Right renal pelvis (tissue), 4 donors: ENCODE measurements at places on chromosomes 6 and 20.

DNA sequence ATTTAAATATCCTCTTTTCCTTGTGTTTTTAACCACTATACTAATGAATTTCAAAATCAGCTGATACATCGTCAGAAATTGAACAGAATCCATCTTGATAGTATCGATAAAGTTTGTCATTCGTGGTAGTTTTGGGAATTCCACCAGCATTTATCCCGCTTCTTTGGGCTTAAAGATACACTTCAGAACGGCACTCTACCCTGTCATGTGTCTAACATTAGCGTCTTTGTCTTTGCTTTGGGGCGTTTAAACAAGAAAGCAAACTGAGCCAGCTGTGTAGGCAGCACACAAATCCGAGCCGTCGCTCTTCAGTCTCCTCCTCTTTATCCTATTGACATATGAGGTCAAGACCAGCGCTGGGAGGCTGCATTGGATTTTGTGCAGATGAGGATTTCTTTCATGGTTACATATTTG, 27.5 kb upstream of the NHSL1 start:
- DNase-seq, result no peak

GRCh38 chr6:146634022-146634421, 35.2 kb downstream of the ADGB start:
- no peak for DNase-seq

DNA sequence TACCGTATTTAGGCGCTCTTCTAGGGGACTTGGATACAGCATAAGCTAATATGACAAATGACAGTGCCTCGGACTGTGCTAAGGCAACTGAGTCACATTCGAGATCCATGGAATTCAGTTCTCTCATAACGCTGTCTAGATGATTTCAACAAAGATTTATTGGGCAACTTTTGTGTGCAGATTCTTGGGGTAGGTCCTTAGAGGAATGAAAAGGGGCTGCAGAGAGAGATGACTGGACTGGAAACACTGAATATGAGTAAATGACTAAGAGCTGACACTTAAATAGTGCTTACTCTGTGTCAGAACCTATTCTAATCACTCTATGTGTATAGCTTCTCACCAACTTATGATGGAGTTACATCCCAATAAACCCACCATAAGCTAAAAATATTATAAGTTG, 36.4 kb upstream of the MARCKS start:
- DNase-seq, result no peak

DNA sequence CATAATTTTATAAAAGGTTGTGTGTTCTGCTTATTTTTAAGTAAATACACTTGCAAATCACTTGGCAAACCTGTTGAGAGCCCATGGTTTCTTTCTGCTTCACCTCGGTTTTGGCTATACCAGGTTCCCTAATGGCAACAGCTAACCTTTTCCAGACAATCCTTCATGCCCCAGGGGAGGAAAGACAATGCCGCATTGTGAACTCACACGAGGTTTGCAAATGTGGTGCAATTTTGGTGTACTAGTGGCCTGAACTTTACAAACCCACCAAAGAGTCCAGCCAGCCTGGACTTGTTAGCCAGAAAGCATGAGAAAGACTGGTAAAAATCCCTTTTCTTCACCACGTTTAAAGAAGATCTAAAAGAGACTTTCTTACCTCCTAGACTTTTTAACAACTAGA, 84.8 kb upstream of the SOX4 start:
- DNase-seq, result no peak

DNA sequence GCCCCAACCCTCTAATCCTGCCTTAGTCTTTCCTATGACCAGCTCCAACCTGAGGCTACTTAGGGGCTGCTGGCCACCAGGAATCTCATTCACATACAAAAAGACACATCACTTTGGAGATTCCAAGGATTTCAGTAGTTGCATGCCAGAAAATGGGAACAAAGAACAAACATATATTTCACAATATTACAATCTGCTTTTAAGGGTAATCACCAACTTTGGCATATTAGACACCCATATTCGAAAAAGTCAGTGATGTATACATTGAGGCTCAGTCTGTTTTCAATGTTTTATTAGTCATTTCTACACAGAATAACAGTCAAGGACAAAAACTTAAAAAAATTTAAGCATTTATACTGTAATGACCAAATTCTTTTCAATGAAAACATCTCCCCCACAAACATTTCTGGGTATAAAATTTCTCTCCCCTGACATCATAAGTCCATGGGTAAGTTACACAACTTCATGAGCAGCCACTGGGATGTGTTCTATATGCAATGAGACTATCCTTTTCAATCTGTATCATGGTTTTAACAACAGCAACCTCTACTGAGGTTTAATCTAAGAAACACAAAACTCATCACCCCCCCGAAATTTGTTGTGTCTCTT, 103.5 kb downstream of the MAP7 start:
- DNase-seq, result no peak

GRCh38 chr6:38933426-38933825, 115.2 kb upstream of the GLP1R start:
- no peak for DNase-seq

DNA sequence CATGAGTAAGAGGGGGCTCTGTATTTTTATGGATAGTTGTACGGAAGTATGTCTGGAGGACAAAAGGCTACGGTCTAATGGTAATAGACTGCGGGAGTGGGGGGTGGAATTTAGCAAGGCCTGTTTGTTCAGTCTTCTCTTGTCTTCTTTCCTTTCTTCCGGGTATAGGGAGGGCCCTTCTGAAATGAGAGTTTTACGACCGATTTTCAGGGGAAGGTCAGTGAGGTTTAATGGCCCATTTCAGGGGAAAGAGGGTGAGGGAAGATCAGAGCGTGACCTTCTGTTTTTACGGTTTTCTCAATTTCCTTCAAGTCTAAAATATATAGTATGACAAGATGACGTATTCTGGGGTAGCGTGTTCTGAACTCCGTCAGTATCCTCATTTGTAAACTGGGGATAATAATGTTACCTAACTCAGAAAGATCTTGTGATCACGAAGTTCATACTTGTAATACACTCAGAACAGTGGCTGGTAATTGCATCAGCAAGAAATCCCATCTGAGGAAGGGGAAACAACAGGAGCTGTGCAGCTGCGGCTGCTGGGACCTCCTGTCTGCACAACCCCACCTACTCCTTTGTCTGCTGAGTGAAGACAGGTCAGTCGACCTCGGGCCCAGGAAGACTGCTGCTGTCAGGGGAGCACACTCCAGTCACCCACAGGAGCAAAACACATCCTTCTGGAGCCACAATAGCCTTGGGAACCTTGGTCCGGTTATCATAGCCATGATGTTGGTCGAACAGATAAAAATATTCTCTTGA, 90.4 kb downstream of the MAP3K7 start:
- DNase-seq, result peak; percentile 58

GRCh38 chr6:56860475-56860874, 94.4 kb upstream of the BEND6 start:
- no peak for DNase-seq

- DNase-seq, result no peak
These were observed 59.9 kb downstream of the FOXA2 start for GRCh38 chr20:22524393-22525015.

DNA sequence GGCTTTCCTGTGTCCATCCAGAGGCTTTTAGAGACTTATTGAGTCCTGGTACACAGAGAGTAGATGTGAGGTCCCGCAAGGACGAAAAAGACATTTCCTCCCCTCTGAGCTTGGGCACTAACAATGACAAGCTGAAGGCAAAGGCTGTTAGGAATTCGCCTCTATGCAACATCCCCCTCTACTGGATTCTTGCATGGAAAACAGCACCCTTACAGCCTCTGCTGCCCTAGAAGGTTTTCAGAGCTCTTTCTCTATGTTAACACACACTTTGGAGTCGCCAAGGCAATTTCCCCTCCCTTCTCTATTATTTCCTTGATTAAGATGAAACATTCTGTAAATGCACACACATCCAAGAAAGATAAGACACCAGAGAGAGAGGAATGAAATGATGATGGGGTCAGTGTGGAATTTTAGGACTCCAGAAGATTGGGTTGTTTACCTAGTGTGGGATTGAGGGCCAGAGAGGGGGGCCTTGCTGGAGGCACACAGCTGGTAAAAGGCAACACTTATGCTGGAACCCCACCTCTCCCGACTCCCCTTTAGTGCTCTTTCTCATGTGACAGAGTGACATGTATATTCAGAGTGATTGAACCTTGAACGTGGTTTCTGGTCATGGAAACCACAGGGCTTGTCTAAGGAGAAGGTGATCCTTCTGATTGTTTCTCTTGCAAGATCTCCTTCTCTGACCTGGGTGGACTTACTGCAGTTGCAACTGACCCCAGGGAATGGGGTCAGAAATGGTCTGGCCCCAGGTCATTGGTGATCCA, 300.7 kb downstream of the CLIC5 start:
- peak; percentile 63 for DNase-seq

- DNase-seq, result no peak
These were observed 26.2 kb downstream of the PSMF1 start for GRCh38 chr20:1144401-1145172.

GRCh38 chr20:52852714-52853113, 119.4 kb upstream of the TSHZ2 start:
- peak; percentile 2 for DNase-seq

GRCh38 chr6:25623879-25624278, 28.1 kb upstream of the SCGN start:
- no peak for DNase-seq

- no peak for DNase-seq
These were observed 99.5 kb upstream of the THEMIS start for GRCh38 chr6:128000363-128000762.

GRCh38 chr6:168852376-168852884, 401.2 kb downstream of the THBS2 start:
- no peak for DNase-seq

DNA sequence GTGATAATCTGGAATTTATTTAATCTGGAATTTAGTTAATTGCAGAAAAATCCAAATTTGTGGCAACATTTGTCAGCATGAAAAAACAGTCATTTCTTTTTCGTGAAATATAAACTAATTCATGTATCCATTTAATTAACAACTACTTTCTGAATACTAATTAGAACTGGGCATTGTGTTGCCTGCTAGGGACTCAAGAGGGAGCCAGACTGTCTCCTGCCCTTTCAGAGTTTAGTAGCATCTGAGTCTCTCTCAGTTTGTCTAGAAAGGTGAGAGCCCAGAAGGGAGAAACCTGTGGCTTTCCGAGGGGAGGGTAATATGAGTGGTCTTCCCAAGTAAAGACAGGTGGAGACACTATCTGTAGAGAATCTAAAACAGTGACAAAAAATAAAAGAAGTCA, 210.9 kb upstream of the HDDC2 start:
- no peak for DNase-seq

- DNase-seq, result no peak
These were observed 33.7 kb downstream of the BCAS4 start for GRCh38 chr20:50828363-50829136.

- no peak for DNase-seq
These were observed 20.0 kb downstream of the GINM1 start for GRCh38 chr6:149586149-149586548.

DNA sequence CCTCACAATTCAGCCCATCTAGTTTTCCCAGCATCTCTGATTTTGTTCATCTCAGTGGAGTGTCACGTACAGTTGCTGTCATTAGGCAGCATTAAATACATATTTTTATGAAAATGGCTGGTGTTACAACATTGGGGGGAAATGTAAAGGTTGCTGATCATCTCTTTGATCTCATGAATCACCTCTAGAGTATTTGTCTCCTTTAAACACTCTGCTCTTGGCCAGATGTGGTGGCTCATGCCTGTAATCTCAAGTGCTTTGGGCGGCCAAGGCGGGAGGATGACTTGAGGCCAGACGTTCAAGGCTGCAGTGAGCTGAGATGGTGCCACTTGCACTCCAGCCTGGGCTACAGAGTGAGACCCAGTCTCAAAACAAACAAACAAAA, 128.1 kb downstream of the IPCEF1 start:
- no peak for DNase-seq

DNA sequence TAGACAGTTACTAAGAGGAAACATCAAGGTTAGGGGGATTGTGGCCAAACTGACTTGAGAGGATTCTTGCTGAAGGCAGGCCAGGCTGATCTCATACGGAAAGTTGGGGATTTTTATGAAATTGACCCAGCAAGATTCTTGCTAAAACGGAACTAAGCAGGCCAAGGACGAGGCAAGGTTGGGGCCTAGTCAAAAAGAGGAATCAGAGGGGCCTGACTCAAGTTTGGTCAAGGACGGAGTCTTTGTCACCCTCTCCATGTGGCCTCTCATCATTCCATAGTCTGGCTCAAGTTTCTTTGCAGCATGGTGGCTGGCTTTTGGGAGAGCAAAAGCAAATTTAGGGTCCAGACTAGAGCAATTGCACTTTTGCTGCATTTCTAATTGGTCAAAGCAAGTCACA, 7.9 kb upstream of the HECA start:
- no peak for DNase-seq

- DNase-seq, result no peak
These were observed 40.0 kb downstream of the MYLIP start for GRCh38 chr6:16168858-16169257.

GRCh38 chr20:51021067-51022025, 1.6 kb downstream of the KCNG1 start:
- no peak for DNase-seq

DNA sequence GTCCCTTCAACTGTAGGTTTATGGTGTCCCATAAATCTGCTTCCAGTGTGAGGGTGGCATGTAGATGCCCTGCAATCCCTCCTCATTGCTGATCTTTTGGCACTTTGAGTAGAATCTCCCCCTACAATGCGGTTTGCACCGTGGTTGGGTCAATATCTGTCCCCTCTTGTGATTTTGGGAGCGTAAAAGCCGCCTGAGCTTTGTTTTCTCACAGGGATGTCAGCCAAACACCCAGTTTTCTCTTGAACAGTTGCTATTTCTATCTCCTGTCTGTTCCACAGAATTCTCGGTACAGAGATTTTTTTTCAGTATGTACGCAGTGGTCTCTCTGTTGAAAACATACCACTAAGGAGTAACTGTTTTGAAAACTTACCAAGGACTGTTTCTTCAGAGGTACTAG, 21.8 kb downstream of the CDS2 start:
- DNase-seq, result no peak

GRCh38 chr6:44020664-44021425, 106.4 kb downstream of the MRPL14 start:
- no peak for DNase-seq

GRCh38 chr6:14110001-14110818, 7.4 kb upstream of the CD83 start:
- DNase-seq, result no peak
